ENCODE measurements at places on chromosomes 3 and 15.
A peak's percentile ranks its signal among the peaks of the same experiment; 100 is the strongest.

DNA sequence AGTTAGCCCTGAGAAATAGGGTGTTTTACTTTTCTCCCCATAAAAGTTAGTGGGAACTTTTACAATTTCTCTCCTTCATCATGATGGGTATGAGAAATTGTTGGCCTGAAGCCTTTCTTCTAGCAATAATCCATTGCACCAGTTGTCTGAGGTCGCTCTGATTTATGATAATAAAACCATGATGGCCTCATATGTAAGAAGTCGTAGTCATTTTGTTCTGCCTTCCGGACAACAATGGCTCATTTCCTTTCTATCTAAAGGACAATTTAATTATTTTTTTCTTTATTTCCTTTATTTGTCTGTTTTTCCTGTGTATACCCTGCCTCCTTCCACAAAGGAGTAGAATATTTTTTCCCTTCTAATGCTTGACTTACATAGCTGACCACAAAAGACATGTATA lies 31.6 kb upstream of the GNB4 start:
- no peak overlapping the region for H3K27ac ChIP-seq
- H3K36me3 ChIP-seq, result no peaks in the 10 kb centered on the region
- H3K4me1 ChIP-seq, result no peaks in the 10 kb centered on the region
- no peaks in the 10 kb centered on the region for H3K27me3 ChIP-seq
- DNase-seq, result no peak

DNA sequence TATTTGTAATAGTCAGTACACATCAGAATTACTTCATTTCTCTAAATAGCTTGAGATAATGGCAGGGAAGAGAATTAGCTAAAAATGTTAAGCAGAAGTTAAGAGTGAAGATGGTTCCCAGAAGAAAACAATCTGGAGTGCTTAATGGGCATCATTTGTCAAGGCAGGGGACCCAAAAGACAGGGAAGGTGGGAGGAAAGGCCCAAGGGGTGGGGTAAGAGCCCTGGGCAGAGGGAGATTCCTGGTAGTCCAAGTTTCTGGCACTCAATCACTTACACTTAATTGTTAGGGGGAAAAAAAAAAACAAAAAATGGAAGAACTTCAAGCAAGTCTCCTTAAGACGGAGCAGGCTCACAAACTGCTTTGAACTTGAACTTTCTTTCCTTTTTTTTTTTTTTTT lies 28.9 kb downstream of the TNFAIP8L3 start:
- no peak overlapping the region for H3K4me3 ChIP-seq
- no peak for DNase-seq
- no peak overlapping the region for H3K27ac ChIP-seq

DNA sequence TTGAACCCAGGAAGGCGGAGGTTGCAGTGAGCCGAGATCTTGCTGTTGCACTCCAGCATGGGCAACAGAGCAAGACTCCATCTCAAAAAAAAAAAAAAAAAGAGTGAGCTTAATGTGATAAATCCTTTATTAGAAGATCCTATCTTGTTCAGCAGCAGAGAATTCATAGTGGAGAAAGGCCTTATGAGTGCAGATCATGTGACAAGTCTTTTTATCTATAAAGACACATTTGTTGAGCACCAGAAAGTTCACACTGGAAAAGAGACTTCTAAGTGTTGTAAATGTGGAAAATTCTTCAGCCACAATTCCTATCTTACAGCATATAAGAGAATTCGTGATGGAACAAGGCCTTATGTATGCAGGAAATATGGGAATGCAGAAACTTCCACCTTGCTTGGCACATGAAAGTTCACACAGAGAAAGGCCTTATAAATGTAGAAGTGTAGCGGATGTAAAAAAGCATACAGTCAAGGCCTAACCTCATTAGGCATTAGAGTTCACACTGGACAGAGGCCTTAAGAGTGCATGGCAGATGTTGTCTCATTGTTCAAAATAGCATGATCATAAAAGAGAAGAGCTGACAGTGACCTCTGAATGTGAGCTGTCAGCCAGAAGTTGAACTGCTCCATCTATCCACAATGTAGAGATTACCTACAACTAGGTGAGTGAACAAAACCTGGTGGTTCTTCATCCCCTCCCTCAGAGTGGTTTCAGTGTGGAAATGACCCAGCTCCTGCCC lies 16.7 kb downstream of the ADAM10 start:
- no peaks in the 10 kb centered on the region for H3K36me3 ChIP-seq
- H3K27me3 ChIP-seq, result no peaks in the 10 kb centered on the region
- no peak overlapping the region for H3K4me3 ChIP-seq
- no peak for DNase-seq
- H3K27ac ChIP-seq, result peak overlapping the region; percentile 31

- H3K4me1 ChIP-seq, result no peaks in the 10 kb centered on the region
- no peaks in the 10 kb centered on the region for H3K36me3 ChIP-seq
- H3K4me3 ChIP-seq, result no peak overlapping the region
These were observed 11.7 kb upstream of the ARL14 start for GRCh38 chr3:160665231-160665630.

DNA sequence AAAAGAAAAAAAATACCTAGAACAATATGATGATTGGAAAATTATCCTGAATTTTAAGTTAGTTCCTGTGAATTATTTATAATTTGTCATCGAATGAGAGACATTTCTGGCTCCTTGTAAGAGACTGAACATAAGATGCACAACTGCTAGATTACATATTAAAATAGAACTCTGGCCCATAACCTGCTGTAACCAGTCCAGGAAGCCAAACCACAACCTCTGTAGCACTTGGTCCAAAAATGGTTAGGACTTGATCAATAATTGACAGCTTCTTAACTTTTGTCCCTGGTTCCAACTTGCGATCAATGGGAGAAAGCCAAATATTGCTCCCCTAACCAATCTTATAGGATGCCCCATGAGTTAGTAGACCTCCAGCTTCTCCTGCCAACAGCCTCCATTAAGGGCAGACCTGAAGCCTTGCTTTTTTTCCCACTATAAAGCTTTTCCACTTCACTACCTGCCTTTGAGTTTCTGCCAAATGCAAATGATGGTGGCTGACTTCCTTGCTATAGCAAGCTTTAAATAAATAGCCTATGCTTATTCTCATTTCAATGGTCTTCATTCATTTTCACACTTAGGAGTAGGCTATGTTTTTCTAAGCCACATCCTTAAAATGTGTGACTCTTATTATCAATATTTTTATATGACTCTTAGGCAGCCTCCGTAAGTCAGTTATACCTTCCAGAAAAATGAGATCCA lies 224.0 kb upstream of the ARHGEF26 start:
- H3K27ac ChIP-seq, result no peak overlapping the region
- no peaks in the 10 kb centered on the region for H3K4me1 ChIP-seq
- no peaks in the 10 kb centered on the region for H3K36me3 ChIP-seq
- no peak for DNase-seq
- H3K27me3 ChIP-seq, result no peaks in the 10 kb centered on the region

DNA sequence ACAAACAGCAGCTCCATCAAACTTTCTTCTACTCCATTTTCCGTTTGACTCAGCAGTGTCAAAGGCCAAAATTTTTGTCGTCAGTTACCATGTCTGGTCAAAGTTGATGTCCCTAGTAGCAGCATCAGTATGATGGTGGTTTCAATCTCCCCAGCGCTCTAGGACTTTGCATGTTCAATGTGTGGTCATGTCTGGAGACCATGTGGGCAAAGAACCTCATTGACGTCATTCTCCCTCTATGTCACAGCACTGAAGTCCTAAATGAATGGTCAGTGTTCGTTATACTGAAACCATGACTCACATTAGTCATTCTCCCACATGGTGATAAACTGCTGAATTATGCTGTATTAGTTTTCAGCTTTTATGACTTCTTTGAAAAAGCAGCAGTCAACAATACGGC lies 23.2 kb downstream of the SHC4 start:
- H3K27ac ChIP-seq, result no peak overlapping the region
- H3K4me1 ChIP-seq, result no peaks in the 10 kb centered on the region
- H3K27me3 ChIP-seq, result no peaks in the 10 kb centered on the region
- no peaks in the 10 kb centered on the region for H3K36me3 ChIP-seq
- no peak for DNase-seq

DNA sequence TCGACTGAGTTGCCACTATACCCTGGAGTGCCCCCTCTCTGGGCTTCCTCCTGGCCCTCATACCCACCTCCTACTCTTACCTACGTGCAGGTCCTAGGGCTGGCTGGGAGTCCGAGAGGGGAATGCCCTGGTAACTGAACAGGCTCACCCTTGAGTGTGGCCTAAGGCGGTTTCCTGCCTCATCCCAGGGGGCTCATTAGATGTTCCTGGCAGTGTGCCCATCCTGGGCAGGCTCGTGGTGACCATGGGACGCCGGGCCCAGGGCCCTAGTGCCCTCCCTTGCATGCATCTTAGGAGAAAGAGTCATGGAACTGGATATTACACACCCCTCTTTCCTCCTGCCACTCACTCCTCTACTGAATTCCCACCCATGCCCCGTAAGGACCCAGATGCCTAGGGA lies 2.8 kb downstream of the SEMA4B start:
- no peaks in the 10 kb centered on the region for H3K27me3 ChIP-seq
- no peak for DNase-seq
- peaks cover 12% of the 10 kb centered on the region for H3K4me1 ChIP-seq
- H3K36me3 ChIP-seq, result no peaks in the 10 kb centered on the region
- no peak overlapping the region for H3K27ac ChIP-seq
- H3K4me3 ChIP-seq, result no peak overlapping the region

DNA sequence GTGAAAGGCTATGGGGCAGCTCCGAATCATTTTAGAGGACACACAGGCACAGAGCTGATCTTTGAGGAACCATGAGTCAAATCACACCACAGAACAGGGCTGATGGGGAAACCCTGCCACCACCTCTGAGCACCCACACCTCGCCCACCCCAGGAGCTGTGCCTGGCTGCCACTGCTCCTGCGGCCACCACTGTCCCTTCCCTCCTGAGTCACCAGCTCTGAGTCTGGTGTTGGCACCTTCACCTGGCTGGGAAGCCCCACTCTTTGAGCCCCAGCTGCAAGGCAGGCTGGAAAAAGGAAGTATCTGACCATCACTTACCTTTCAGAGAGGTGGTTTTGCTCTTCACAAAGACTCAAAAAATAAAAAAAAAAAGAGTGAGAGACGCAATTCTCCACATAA lies 63.6 kb upstream of the MEF2A start:
- DNase-seq, result no peak
- no peaks in the 10 kb centered on the region for H3K27me3 ChIP-seq
- peaks cover 10% of the 10 kb centered on the region for H3K4me1 ChIP-seq
- H3K27ac ChIP-seq, result no peak overlapping the region
- H3K36me3 ChIP-seq, result no peaks in the 10 kb centered on the region

DNA sequence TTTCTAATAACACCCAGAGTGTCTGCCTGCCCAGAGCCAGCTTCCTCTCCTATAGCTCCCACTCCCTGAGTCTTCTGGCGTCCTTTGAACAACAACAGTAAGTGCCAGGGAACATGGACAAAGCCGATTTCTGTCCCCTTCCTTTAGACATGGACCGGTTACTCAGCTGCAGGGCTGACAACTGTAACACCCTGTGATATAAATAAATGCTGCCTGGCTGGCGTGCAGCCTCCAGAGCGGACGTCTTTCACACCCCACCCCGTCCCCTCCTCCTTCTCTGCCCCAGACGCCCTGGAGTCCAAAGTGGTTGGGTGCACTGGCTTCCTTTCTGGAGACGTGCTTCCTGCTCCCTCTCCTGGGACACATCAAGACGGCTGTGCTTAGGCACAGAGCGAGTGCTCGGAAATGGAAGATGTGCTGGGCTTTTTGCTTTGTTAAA lies 281.9 kb upstream of the LRRFIP2 start:
- no peaks in the 10 kb centered on the region for H3K36me3 ChIP-seq
- H3K27ac ChIP-seq, result peak overlapping the region; percentile 94
- DNase-seq, result peak; percentile 66
- no peaks in the 10 kb centered on the region for H3K27me3 ChIP-seq
- peaks cover 15% of the 10 kb centered on the region for H3K4me1 ChIP-seq

GRCh38 chr15:72116731-72117485 lies 1.0 kb downstream of the MYO9A start:
- no peaks in the 10 kb centered on the region for H3K4me1 ChIP-seq
- H3K27ac ChIP-seq, result peak overlapping the region; percentile 90
- no peaks in the 10 kb centered on the region for H3K36me3 ChIP-seq
- no peak for DNase-seq

DNA sequence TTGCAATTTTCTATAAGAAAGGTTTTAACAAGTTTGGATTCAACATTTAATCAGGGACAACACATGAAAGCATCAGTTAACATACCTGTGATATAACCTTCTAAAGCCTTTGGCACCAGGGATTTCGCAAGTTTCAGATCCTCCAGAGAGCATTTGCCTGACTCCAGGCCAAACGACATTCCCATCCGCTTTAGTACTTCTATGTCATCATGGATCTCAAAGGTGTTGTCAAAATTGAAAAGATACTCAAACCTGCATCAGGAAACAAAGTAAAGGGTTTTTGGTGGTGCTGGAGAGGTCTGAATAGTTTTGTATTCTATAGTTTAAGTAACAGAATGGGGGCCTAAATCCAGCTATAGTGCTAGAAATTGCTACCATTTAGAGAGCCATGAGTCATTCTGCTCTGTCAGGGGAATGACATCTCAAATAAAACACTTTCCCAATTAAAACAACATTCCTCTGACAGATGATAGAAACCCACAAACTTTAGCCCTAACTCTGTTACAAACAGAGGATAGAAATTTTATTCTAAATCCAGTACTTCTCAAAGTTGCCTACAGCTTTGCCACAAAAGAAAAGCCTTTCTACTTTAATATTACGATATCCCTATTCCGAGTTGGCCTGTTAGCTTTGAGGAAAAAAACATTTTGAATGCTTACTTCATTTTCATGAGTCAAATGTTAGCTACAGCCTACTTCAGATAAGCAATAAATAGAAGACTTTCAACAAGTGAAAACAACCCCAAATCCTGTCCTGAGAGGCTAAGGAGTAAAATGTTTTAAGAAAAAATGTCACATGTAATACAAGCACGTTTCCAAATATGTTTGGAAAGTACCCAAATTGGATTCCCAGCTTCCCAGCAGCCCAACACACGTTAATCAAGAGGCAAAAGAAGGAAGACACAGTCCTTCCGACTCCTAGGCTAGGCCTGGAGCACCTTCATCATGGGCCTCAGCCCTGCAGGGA lies 83.4 kb downstream of the ATP1B3 start:
- H3K36me3 ChIP-seq, result peaks cover 13% of the 10 kb centered on the region
- H3K27me3 ChIP-seq, result no peaks in the 10 kb centered on the region
- no peak for DNase-seq
- no peak overlapping the region for H3K4me3 ChIP-seq

DNA sequence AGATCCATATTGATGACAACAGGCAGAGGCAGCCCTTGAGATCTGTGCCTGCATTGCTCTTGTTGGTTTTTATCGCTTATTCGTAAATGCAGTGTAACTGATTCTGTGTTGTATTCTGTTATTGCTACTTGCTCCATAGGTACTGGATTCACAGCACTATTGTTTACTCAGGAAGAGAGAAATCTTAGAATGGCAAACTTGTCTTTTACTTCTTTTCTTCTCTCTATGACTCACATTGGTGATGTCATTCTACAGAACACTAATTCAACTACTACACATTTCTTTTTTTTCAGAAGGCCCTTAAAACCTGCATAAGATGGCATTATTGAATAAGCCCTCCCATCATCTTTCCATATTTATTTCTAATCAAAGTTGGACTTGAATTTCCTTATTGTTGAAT lies 201.0 kb upstream of the GBE1 start:
- H3K4me3 ChIP-seq, result no peak overlapping the region
- no peak overlapping the region for H3K27ac ChIP-seq
- H3K27me3 ChIP-seq, result no peaks in the 10 kb centered on the region
- H3K36me3 ChIP-seq, result no peaks in the 10 kb centered on the region
- no peak for DNase-seq
